ENCODE measurements at places on chromosomes 12 and 14.

- no peak for DNase-seq
These were observed 15.8 kb upstream of the DTX1 start for GRCh38 chr12:113040722-113041171.

- DNase-seq = no peak
These were observed 146.6 kb upstream of the FSCB start for GRCh38 chr14:44653641-44654040.

GRCh38 chr14:67389811-67390534 is 22.0 kb downstream of the PLEK2 start:
- DNase-seq = no peak

DNA sequence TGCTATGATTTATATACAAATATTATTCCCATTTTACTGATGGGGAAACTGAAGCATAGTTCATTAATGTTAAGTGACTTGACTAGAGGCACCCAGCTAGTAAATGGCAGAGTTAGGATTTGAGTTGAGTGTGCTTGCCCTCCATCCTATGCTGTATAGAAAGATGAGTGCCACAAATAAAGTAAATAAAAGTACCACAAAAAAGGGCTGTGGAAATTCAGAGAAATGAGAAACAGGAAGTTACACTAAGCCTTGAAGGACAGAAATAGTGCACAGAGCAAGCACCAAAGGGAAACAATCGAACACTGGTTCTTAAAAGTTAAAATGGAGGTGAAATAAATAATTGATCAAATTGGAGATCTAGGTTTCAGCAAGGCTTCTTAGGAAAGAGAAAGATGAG is 9.2 kb upstream of the ABCD2 start:
- DNase-seq = no peak

DNA sequence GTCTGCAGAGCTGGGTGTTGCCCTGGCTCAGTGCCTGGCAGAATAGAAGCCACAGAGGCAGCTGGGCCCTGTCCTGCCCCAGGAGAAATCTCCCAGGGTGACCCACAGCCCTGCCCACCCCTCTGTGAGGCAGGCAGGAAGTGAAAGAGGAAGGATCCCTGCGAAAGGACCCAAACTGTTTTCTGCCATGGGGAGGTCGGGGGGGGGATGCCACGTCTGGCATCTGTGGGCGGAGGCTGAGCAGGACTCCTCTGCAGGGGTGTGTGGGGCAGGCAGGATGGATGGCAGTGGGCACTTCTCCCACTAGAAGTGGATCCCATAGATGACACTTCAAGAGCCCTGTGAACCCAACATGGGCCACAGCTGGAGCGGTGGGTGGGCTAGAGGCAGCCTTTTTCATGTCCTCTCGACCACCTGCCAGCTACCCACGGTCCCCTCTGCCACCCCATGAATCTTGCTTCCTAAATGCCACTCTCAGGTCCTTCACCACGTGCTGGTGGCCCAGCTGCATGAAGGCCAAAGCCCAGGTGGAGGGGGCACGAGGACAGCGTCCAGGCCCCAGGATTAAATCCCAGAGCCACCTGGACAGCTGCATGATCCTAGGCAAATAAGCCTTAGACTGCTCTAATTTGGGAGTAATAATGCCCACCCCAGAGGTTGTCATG is 3.6 kb downstream of the PAPLN start:
- DNase-seq = no peak

- no peak for DNase-seq
These were observed 32.4 kb downstream of the ANO2 start for GRCh38 chr12:5912437-5913334.

DNA sequence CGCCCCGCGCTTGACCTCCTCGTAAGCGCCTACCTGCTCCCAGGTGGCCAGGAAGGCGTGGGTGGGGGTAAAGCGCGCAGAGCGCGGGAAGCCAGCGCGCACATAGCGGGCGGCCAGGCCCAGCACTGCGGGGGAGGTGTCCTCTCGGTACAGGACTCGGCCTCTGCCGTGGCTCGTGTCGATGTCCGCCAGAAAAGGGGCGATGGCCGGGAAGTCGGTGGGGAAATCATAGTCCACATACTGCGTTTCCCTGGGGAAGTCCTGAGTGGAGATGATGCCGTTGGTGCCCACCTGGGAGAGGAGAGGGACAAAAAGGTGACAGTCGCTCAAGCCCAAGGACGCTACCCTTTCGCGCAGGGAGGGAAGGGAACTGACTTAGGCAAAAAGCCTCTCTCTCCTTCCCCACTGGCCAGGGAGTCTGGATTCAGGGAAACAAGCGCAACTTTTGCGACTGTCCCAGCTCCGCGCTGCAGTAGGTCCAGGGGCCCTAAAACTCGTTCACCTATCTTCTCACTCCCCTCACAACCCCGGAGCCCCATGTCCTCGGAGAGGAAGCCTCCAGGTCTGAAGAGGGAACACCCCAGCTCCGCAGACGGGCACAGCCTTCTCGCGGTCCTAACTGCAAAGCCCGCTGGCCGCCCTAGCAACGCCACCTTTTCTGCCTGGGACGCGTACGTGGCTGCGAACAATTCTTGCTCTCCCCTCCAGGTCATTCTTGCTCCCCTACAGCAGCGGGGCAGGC is 815 bp downstream of the NID2 start:
- no peak for DNase-seq

DNA sequence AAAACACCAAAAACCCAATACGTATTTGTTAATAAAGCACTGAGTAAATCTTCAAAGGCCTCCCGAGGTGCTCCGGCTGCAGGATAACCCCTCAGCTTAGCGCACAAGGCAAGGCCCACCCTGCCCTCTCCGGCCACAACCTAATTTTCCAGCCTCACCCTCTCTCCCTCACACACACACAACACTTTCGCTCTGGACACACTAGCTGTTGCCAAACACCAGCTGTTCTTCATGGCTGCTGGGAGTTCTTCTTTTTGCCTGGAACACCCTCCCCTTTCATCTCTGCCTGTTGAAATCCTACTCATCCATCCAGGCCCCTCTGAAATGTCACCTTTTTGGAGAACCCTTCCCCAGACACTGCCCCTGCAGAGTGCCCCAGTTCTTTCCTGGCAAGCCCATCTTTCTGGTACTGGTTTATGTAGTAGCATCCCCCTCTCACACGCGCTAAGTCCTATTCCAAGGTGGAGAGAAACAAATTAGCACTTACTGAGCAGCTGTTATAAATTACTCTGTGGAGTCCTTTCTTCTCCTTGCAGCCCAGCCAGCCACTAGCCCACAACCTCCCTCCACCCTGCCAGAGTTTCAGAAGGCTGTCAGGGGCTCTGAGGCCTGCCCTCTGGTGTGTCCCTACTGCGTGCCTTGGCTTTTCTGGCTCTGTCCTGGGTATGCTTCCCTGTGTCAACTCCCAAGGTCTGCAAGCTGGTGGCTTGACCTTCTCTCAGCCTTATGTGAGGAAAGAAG is 805 bp upstream of the CRACR2A start:
- no peak for DNase-seq

- no peak for DNase-seq
These were observed 33.8 kb downstream of the WBP11 start for GRCh38 chr12:14769466-14769968.

GRCh38 chr14:70084226-70084625 is 104.5 kb downstream of the SLC8A3 start:
- no peak for DNase-seq

DNA sequence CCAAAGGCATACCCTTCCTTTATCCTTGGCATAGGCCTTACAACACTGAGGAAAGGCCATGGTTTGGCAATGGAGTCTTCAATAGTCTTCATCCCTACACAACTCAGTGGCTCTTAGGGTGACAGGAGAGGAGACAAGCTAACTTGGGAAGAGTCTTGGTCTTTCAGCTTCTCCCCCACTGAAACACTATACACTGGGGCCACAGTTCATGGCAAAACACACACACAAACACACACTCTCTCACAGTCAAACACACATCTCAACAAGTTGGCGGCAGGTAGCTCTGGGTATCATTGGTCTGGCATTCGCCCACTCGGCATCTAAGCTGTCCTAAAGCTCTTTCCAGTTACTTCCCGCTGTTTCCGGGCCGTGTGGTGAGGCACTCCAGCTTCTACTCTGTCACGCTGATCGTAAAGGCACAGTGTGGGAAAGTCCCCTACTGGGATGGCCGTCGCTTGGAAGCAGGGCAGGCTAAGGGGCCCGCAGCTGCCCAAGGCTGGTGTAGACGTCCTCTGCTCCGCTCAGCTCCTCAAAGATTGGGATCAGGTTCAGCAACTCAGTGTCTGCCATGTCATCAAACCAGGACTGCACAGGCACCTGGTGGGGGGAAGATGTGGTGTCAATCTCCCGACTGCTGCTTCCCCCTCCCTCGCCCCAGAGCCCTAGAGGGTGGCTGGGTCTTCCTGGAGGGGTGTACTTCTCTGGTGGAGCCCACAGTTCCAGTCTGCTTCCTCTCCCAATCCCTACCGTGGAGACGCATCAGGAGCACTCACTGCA is 4.8 kb upstream of the AVIL start:
- DNase-seq = no peak

DNA sequence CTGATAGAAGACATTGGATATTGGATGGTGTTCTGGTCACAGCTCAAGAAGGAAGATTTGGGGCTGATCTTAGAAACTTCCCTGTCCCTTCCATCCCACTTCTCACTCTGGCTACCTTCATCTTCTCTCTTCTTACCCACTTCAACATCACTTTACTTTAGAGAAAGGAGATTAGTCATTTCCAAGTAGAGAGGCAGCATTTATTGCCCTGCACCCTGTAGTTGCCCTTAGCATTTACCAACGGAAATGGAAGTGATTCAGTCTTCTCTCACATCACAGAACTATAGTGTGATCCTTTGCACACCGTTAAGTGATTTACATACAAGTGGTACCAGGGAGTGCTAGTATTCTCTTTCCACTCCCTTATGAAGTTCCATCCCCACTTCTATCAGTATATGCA is 52.4 kb downstream of the PHLDA1 start:
- no peak for DNase-seq

DNA sequence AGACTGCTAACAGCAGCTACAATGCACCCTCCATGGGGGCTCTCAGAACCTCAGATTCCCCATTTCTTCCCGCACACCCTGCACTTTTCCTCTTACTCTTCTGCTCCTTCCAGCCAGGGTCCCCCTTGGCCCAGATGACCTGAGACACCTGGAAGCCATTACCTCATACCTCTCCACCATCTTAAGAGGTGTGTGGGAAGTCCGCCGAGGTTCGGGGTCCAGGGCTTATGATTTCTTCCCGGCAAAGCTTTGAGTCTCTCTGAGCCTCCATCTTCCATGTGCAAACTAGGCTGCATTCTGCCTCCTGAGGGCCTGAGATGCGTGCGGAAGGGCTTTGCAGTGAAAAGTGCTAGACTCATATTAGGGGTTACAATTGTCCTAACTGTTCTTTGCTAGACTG is 5.3 kb downstream of the GSC start:
- no peak for DNase-seq

- no peak for DNase-seq
These were observed 11.3 kb downstream of the PPFIBP1 start for GRCh38 chr12:27535318-27535717.

DNA sequence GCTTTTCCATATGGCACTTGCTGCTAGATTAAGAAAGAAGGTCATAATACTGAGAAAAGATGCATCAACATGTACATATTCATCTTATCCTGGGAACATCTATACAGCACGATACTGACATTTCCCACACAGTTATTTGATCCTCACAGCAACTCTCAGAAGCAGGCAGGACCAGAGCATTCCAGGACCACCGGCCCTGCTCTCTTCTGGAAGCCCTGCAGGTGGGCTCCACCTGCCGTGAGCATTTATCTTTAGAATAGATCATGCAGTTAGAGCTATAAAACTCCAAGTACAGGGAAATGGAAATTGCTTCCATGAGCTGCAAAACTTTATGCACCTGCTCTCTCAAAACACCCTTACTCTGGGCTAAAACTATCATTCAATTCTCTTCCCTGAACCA is 5.5 kb upstream of the BDKRB1 start:
- no peak for DNase-seq

DNA sequence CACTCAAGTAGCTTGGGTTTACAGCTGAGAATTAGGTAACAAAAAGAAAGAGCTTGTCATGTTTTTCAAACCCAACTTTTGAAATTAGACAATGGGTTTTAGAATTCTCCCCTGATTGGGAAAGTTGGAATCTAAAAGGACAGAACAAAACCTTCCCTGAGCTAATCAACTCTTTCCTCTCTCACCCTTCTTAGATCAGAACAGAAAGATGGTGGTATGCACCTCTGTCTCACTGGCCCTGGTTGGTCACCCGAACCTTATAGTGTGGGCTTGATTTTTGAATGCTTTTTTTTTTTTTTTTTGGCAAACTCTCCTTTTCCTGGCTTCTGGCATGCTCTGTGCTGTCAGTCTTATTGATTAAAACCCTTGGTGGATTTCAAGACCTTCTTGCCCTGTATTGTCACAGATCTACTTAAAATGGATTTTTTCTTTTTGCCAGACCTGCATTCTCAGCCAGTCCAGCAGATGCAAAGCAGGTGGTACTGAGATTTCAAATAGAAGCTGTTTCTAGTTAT is 251.1 kb upstream of the RMST start:
- DNase-seq = no peak

- no peak for DNase-seq
These were observed 3.7 kb upstream of the KRT2 start for GRCh38 chr12:52655720-52656124.

DNA sequence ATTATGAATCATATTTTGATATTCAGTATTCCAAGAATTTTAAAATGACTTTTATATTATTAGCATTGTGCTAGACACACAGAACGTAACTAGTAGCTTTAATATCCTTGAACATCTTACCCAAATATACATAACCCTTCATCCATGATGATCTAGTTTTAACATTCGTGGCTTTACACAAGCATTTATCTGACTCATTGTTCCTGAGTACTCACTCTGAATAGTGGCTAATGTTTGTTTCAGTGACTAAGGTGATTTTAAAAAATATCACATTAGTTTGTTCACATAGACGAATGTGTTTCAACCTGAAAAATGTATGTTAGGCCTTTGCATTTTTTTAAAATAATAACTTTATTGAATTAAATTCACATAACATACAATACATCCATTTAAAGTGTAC is 80.0 kb upstream of the PTPRQ start:
- no peak for DNase-seq

- no peak for DNase-seq
These were observed 145.3 kb downstream of the ETV6 start for GRCh38 chr12:11794751-11795150.

- DNase-seq = no peak
These were observed 94.1 kb downstream of the EML5 start for GRCh38 chr14:88698651-88699050.

All from hematopoietic multipotent progenitor cell (in vitro differentiated cells).